ENCODE measurements at places on chromosomes 12 and 14.
A peak's percentile ranks its signal among the peaks of the same experiment; 100 is the strongest.

- no peak for DNase-seq
These were observed 393.8 kb downstream of the NPAS3 start for GRCh38 chr14:33332497-33332896.

DNA sequence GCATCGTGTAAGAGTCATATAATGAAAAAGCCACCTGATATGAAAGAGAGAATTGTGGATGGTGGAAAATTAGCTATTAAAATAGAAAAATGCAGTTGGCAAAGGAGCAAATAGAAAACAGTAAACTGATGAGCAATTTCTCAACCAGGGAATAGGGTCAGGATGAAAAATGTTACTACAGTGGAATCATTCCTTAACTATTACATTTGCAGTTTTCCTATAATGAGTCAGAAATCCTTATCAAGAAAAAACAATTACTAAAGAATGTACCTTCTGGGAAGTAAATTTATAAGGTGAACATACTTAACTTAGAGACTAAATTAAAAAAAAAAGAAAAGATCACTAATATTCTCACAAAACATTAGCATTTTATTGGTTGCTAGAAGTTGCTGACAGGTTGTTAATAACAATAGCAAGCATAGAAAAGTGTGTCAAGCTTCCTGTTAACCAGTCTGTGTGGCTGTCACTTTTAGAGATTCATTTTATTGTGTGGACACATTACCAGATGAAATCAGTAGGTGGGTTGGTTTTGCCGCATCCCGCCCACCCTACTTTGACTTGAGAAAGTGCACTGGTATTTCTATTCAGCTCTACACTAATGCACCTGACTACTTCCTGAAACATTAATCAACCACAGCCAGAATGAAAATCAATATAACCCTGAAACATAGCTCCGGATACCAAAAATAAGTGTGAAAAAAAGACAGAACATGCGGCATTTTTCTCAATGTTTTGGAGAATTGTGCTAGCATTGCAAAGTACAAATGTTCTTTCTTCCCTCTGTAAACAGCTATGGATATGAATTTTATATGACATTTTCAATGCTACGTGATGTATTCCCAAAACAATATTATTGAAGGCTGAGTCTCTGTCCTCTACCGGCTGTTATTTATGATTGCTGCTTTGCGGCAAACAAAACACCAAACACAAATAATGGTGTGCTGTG lies 576.7 kb downstream of the SLC16A7 start:
- peak; percentile 63 for DNase-seq

GRCh38 chr14:56150645-56151345 lies 32.6 kb downstream of the PELI2 start:
- DNase-seq: no peak

- DNase-seq: no peak
These were observed 2.2 kb downstream of the ZFP36L1 start for GRCh38 chr14:68790644-68791077.

- DNase-seq: peak; percentile 30
These were observed 30.8 kb upstream of the CDK17 start for GRCh38 chr12:96431067-96431466.

DNA sequence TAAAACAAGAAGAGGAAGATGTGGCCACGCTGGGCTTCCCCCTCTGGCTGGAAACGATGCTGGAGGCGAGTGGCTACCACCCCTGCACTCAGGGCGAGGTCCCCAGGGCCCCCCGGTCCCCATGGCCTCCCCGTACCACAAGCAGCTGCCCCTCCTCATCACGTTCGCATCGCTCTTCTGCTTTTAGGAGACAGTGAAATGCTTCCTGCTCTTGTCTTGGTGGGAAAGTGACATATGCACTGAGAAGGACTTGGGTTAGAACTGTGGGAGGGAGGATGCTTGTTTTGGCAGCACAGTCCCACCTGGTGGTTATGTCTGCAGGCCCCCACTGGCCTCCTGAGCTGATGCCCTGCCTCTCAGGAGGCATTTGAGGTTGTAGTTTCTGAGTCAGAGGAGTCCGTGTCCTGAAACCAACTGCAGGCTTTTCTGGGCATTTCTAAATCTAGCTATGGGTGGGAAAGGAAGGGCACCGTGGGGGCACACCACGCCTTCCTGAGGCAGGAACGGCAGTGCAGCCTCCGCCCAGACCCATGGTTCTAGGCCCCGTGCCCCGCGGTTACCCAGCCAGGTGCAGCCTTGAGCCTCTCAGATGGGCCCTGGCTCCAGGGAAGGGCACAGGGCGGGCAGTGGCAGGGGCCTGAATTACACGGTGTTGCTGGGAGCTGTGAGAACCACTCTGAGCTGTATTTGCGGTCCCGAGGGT lies 139.3 kb downstream of the ADGRD1 start:
- DNase-seq: peak; percentile 5

GRCh38 chr14:69963966-69964365 lies 84.8 kb downstream of the SMOC1 start:
- DNase-seq: no peak

DNA sequence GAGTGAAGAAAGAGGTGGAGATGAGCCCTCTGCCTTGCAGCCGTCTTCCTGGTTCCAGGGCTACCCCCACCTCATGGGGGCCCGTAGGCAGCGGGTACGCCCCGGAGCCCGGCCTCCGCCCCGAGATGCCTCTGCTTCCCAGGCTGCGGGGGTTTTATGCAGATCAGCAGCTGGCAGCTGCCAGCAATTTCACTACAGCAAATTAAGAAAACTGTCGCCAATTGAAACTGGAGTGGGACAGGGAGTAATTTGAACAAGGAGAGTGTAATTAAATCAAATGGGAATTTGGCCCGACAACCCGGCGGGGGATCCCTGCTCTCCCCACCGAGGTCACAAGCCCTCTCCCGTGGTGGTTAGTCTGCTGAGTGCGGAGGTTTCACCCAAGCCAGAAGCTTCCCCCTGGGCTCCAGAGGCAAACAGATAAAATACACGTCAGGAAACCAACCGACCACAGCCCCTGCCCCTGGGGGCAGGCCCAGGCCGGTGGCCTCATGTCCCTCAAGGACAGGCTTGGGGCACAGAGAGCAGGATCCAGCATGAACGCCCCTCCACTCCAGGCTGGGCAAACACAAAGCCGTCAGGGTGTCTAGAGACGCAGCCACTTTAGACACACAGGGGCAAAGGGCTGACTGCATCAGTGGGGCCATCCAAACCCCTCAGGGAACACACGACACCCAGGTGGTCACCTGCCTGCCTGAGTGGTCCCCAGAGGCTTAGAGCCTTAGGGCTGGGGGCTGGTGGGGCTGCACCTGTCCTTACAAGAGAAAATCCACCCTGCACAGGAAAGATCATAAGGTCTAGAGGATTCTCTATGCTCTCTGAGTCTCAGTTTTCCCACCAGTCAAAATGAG lies 53.8 kb downstream of the TESC start:
- DNase-seq: no peak

DNA sequence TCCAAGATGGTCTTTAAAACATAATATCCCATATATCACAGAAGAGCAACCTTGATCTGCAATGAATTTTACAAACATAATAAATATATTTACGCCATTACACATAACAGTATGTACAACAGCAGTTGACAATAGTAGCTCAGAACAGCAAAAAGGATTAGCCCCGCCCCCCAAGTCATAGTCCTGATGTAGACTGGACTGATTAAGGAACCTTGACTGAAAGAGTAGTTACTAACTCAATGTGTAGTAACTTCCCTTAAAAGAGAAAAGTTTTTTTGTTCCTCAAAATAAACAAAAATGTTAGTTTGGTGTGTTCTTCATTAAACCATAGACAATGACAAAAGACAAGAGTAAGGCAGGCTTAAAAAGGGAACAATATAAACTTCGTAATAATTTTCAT lies 44.5 kb downstream of the GTF2A1 start:
- no peak for DNase-seq

DNA sequence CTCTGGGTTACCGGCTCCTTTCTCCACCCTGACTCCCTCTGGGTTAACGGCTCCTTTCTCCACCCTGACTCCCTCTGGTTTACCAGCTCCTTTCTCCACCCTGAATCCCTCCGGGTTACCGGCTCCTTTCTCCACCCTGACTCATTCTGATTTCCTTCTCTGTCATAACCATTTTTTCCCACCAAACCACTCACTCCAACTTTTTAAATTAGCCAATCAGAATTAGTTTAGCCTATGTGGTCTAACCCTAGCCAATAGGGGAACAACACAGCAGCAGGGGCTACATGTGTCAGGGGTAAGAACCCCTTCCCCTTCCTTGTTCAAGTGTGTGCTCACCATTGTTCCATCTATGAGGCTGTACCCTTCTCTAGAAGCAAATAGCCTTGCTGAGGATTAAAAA lies 98.4 kb upstream of the RBM19 start:
- peak; percentile 4 for DNase-seq

Data from EH (cell line).